Activated CD8-positive, alpha-beta T cell treated with anti-CD3 and anti-CD28 coated beads for 36 hours (primary cell): ENCODE measurements at places on chromosomes 16 and 17. TPM values are rescaled to one million over a fixed set of nuclear protein-coding genes. Genes with fewer than 3 reads are reported as not detected.

Gene TSNAXIP1
- 0.40 TPM for total RNA-seq

Gene USP43
- 0.38 TPM for total RNA-seq

Gene SEZ6L2
- total RNA-seq = 0.11 TPM

Gene UNC45B
- total RNA-seq = not detected

DNA sequence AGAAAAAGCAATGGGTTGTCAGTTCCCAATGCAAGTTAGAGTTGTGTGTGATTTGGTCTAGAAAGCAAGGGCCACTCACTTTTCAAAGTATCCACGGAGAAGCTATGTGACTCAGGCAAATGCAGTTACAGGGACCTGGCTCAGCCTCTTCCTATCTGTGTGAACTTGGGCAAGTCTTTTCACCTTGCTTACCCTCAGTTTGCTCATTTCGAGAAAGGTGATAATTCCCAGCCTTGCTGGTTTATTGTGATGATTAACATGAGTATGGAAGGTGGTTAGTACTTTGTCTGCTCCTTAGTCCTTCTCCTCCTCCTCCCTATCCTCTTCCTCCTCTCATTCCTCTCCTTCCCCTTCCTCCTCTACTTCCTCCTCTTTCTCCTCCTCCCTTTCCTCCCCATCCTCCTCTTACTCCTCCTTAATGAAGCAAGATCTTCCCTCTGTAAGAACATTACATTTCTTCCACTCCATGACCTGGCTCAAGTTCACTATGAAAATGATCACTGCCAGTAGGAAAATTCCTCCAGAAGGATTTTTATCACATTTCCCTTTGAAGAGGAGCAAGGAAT, 204.0 kb downstream of the GRIN2A start:
- no peak overlapping the region for H3K4me3 ChIP-seq
- H3K27me3 ChIP-seq = no peaks in the 10 kb centered on the region
- H3K36me3 ChIP-seq = no peaks in the 10 kb centered on the region

GRCh38 chr17:70028397-70028796, 46.6 kb upstream of the KCNJ16 start:
- no peak for DNase-seq
- no peak overlapping the region for H3K27ac ChIP-seq
- H3K27me3 ChIP-seq = no peaks in the 10 kb centered on the region
- H3K36me3 ChIP-seq = no peaks in the 10 kb centered on the region

DNA sequence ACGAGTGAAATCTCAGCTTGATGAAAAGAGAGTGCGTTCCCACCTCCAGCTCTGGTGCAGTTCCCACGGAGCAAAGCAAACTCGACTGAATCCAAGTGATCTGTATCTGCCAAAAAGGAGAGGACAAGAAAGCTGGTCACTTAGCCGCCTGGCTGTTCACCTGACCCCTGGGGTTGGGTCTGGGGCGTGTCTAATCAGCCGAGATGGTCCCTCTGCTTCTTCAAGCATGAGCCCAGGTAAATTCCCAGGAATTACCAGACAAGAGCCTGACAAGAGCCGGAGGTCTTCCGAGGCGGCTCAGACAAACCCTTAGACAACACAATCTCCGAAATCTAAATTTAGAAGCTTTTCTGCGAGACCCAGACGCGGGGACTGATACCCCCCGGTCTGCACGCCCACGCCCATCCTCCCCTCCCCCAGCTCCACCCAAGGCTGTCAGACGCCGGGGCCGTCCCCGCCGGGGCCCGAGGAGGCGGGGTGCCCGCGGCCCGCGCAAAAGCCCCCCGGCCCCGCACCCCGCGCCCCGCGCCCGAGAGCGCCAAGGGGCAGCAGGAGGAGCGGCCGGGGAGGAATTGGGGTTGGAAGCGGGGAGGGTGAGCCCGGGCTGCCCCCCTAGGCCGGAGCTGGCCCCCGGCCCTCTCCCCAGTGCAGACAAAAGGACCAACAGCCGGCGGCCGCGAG, 674 bp downstream of the ZNF821 start:
- H3K27me3 ChIP-seq = peaks cover 7% of the 10 kb centered on the region
- peak; percentile 78 for DNase-seq
- peak overlapping the region; percentile 50 for H3K27ac ChIP-seq
- peak overlapping the region; percentile 72 for H3K4me3 ChIP-seq
- peaks cover 47% of the 10 kb centered on the region for H3K4me1 ChIP-seq

GRCh38 chr16:81189100-81189664, 49.3 kb upstream of the BCO1 start:
- H3K4me1 ChIP-seq = peaks cover 3% of the 10 kb centered on the region
- no peak overlapping the region for H3K4me3 ChIP-seq
- no peak overlapping the region for H3K27ac ChIP-seq
- H3K36me3 ChIP-seq = no peaks in the 10 kb centered on the region
- peaks cover 3% of the 10 kb centered on the region for H3K27me3 ChIP-seq
- DNase-seq = no peak

DNA sequence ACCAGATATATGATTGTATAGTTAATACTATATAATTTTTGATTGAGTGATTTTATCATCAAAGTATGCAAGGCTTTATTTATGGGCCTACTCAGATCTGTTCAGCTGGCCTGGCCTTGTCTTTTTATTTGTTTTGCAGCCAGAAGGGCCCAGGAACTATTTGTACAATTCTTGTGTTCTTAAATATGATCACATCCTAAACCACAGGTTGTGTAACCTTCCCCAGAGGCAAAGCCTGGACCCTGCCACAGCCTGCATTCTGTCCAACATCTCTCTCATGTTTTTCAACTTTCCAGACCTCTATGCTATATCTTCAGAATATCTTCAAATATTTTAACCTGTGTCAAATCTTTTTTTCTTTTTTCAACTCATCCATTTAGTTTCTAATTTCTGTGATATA, 410.4 kb upstream of the MON1B start:
- no peaks in the 10 kb centered on the region for H3K27me3 ChIP-seq
- no peak for DNase-seq
- no peak overlapping the region for H3K27ac ChIP-seq
- no peaks in the 10 kb centered on the region for H3K4me1 ChIP-seq

GRCh38 chr16:31094088-31094423, 541 bp downstream of the VKORC1 start:
- H3K4me1 ChIP-seq = peaks cover 22% of the 10 kb centered on the region
- DNase-seq = no peak
- no peaks in the 10 kb centered on the region for H3K27me3 ChIP-seq
- H3K27ac ChIP-seq = peak overlapping the region; percentile 90
- peaks cover 17% of the 10 kb centered on the region for H3K36me3 ChIP-seq
- H3K4me3 ChIP-seq = peak overlapping the region; percentile 94

- H3K4me1 ChIP-seq = peaks cover 24% of the 10 kb centered on the region
- H3K27me3 ChIP-seq = no peaks in the 10 kb centered on the region
- H3K4me3 ChIP-seq = peak overlapping the region; percentile 85
- no peak for DNase-seq
Observed at GRCh38 chr17:47099451-47099986, 89.6 kb downstream of the CDC27 start.

- DNase-seq = no peak
- H3K27ac ChIP-seq = no peak overlapping the region
- H3K4me1 ChIP-seq = no peaks in the 10 kb centered on the region
- H3K4me3 ChIP-seq = no peak overlapping the region
- peaks cover 2% of the 10 kb centered on the region for H3K27me3 ChIP-seq
- H3K36me3 ChIP-seq = no peaks in the 10 kb centered on the region
Observed at GRCh38 chr17:68850749-68851510, 104.3 kb downstream of the ABCA8 start.

DNA sequence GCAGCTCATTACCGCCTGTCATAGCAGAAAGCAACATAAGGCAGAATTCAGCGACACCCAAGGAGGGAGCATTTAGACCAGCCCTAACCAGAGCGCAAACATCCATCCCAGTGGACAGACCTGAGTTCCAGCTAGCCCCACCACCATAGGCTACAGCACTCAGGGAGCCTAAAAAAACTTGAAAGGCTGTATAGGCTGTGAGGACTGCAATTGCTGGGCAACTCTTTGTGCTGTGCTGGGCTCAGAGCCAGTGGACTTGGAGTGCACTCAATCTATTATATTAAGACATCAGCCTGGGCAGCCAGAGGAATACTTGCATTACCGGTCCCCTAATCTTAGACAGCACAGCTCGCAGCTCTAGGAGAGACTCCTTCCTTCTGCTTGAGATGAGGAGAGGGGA, 207.3 kb downstream of the KIF2B start:
- no peaks in the 10 kb centered on the region for H3K27me3 ChIP-seq
- H3K4me1 ChIP-seq = no peaks in the 10 kb centered on the region

DNA sequence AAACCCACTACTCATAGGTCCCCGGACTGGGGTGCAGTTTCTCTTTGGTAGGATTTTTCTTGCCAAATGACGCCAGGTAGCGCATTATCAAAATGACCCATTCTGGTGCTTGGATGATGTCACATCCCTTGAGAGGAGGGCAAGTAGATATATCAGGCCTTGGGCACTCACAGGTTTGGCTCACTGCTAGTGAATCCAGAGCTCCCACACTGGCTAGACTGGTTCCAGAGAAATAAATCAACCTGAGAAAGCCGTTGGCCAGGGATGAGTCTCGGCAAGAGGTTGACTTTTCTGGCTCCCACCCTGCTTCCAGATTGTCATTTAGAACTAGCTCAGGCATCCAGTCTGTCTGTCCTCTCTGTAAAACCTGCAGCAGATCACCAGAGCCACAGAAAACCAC, 188.4 kb upstream of the MAF start:
- H3K27me3 ChIP-seq = no peaks in the 10 kb centered on the region
- H3K4me3 ChIP-seq = no peak overlapping the region
- DNase-seq = no peak
- H3K36me3 ChIP-seq = no peaks in the 10 kb centered on the region

- H3K27ac ChIP-seq = no peak overlapping the region
- no peak for DNase-seq
- H3K27me3 ChIP-seq = peaks cover 8% of the 10 kb centered on the region
- H3K36me3 ChIP-seq = no peaks in the 10 kb centered on the region
- H3K4me1 ChIP-seq = no peaks in the 10 kb centered on the region
- no peak overlapping the region for H3K4me3 ChIP-seq
Observed at GRCh38 chr17:16968786-16969185, 3.1 kb downstream of the TNFRSF13B start.

GRCh38 chr17:76557368-76558197, 17.7 kb downstream of the PRCD start:
- peaks cover 53% of the 10 kb centered on the region for H3K36me3 ChIP-seq
- DNase-seq = peak; percentile 97
- H3K27ac ChIP-seq = peak overlapping the region; percentile 98
- H3K4me1 ChIP-seq = peaks cover 46% of the 10 kb centered on the region

GRCh38 chr17:4786516-4786915, 352 bp upstream of the VMO1 start:
- no peak overlapping the region for H3K4me3 ChIP-seq
- H3K27me3 ChIP-seq = peaks cover 52% of the 10 kb centered on the region
- H3K4me1 ChIP-seq = peaks cover 22% of the 10 kb centered on the region
- no peak overlapping the region for H3K27ac ChIP-seq
- H3K36me3 ChIP-seq = no peaks in the 10 kb centered on the region

DNA sequence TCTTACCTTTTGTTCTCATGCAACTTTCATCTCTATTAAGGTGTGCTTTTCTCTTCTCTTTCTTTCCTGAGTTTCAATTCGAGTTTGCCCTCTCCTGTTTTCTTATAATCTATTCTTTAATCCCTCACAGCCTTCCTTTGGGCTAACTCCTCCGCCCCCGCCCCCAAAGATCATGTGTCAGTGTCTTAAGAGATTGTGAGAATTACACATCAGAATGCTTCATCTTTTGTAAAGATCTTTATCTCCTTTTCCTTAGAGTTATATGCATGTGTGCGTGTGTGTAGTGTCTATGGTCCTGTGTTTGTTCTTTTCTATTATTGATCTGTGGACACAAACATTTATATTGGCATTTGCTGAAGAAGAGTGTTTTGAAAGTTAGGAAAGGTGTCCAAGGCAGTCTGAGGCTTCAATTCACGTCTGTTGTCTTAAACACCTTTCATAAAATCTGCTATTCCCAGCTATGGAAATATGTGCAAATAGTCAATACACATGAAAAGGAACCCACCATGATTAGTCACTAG, 6.1 kb upstream of the ALDH3A2 start:
- H3K4me3 ChIP-seq = no peak overlapping the region
- peaks cover 5% of the 10 kb centered on the region for H3K27me3 ChIP-seq
- no peak for DNase-seq
- H3K36me3 ChIP-seq = no peaks in the 10 kb centered on the region

- peaks cover 31% of the 10 kb centered on the region for H3K36me3 ChIP-seq
- peak within 1 kb of the TSS; percentile 97 for H3K4me3 ChIP-seq
- peaks cover 50% of the 10 kb centered on the region for H3K4me1 ChIP-seq
Observed at GRCh38 chr17:42019509-42020404, at the start of gene NKIRAS2. Gene NKIRAS2 (plus strand): TSS chr17:42020090. CDS start chr17:42021578, 1,488 bp downstream.

- H3K4me3 ChIP-seq = peak overlapping the region; percentile 60
- H3K36me3 ChIP-seq = peaks cover 14% of the 10 kb centered on the region
- no peak for DNase-seq
- no peak overlapping the region for H3K27ac ChIP-seq
- peaks cover 4% of the 10 kb centered on the region for H3K27me3 ChIP-seq
Observed at GRCh38 chr17:82697808-82698064, 762 bp downstream of the RAB40B start.

DNA sequence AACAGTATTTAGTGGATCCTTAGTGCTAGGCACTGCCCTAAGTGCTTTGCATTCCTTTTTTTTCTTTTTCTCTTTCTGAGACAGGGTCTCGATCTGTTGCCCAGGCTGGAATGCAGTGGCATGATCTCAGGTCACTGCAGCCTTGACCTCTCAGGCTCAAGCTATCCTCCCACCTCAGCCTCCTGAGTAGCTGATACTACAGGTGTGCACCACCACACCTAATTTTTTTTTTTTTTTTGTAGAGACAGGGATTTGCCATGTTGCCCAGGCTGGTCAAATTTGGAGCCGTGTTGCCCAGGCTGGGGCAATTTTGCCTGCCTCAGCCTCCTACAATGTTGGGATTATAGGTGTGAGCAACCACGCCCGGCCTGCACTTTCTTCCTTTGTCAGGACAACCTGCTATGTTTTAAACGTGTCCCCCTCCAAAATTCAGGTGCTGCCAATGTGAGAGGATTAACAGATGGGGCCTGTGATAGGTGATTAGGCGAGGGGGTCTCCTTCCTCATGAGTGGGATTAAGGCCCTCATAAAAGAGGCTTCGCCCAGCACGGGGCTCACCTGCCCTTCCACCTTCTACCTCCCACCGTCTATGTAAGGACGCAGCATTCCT, 5.4 kb downstream of the NQO1 start:
- H3K36me3 ChIP-seq = no peaks in the 10 kb centered on the region
- H3K27ac ChIP-seq = no peak overlapping the region
- H3K4me3 ChIP-seq = no peak overlapping the region
- H3K4me1 ChIP-seq = peaks cover 6% of the 10 kb centered on the region

DNA sequence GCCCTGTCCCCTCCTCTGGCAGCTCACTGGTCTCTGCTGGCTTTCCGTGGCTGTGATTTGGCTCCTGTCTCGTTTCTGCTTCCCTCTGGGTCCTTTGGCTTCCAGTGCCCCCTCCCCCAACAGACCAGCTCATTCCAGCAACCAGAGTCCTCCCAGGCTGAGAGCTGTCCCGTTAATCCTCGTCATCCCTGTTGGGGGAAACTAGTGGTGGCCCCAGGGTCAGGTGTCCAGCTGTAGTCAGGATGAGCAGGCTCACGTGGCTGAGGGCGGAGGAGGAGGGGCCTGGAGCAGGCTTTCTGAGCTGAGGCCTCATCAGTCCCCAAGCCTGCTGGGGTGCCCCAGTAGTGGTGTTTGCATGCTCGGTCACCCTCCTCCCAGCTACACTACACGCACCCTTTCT, 10.7 kb upstream of the CBX4 start:
- no peak overlapping the region for H3K27ac ChIP-seq
- H3K4me3 ChIP-seq = no peak overlapping the region
- no peaks in the 10 kb centered on the region for H3K36me3 ChIP-seq
- peaks cover 15% of the 10 kb centered on the region for H3K27me3 ChIP-seq
- DNase-seq = no peak
